NCI-H2081 treated with DMSO at 0.1 percent for 48 hours (cell line): ENCODE measurements at places on chromosomes 7 and 10.

- no peak for DNase-seq
These were observed 70.8 kb downstream of the TCF7L2 start for GRCh38 chr10:113020838-113021237.

- no peak for DNase-seq
These were observed 191.7 kb downstream of the CXCL12 start for GRCh38 chr10:44193166-44193565.

- no peak for DNase-seq
These were observed 110.7 kb upstream of the CARD11 start for GRCh38 chr7:3154317-3154716.

DNA sequence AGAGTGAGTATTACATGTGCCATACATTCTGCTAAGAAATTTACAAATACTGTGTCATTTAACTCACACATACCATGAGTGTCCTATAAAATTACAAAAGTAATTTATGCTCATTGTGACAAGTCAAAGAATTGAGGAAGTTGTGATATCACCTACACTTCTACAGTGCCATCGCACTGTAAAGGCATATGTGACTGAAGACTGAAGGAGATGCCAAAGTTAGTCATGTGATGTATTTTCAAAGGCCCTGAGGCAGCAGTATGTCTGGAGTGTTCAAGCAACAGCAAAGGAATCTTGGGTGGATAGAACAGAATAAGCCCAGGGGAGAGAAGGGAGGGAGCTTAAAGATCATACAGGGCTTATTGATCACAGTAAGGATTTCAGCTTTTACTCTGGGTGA, 176.8 kb downstream of the WNT2 start:
- DNase-seq = no peak

GRCh38 chr7:24158975-24159374, 125.0 kb upstream of the NPY start:
- DNase-seq = no peak

DNA sequence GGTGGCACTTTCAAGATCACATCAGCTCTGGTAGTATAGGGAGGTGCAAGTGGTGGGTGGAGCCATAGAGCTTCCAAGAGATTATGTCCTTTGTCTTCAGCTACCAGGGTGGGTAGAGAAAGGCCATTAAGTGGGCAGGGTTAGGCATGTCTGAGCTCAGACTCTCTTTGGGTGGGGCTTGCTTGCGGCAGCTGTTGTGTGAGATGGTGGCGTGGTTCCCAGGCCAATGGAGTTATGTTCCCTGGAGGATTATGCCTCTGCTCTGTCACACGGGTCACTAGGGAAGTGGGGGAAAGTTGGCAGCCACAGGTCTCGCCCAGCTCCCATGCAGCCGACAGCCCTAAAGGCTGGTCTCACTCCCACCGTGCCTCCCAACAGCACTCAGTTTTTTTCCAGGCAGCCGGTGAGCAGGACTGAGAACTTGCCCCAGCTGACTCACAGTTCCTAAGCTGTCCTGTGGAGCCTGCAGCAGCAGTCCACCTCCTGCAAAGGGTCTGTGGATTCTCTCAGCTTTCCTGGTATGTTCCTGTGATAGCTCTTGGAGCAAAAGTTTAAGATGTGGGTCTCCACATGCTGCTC, 459.0 kb downstream of the SH2D4B start:
- no peak for DNase-seq

DNA sequence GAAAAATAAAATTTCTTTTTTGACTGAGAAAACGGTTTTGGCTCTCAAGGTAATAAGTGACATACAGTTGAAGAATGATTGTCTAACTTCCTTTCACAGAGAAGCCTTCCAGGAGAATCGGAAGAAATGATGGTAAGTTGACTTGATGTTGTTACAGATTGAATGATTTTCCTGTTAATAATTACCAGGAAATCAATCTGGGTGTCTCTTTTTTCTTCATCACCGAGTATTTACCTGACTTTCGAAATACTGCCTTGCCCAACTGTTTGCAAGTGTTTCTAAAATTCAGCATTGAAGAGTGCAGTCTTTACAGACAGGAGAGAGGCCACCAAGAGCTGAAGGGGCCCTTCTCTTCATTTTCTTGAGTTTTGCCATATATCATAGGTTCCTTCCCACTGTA, 4.0 kb downstream of the ITIH2 start:
- DNase-seq = no peak

- no peak for DNase-seq
These were observed 127.3 kb downstream of the CAMK1D start for GRCh38 chr10:12476656-12477055.

DNA sequence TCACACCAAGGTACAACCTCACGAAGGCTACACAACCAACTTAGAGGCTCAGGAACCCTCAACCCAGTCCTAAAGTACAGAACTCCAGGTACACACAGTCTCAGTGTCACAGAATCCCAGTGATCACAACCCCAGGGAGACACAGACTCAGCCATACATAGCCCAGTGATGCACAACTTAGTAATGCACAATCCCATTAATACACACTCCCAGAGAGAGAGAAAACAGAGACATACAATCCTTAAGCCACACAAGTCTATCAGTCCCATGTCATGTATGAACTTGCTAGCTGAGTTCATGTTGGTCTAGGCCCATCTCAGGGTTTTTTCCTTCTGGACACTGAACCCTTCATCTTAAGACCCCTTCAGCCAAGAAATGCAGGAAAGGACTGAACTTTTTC, 4.6 kb downstream of the KCNIP2 start:
- no peak for DNase-seq

GRCh38 chr10:34596351-34596750, 218.7 kb downstream of the PARD3 start:
- DNase-seq = no peak

DNA sequence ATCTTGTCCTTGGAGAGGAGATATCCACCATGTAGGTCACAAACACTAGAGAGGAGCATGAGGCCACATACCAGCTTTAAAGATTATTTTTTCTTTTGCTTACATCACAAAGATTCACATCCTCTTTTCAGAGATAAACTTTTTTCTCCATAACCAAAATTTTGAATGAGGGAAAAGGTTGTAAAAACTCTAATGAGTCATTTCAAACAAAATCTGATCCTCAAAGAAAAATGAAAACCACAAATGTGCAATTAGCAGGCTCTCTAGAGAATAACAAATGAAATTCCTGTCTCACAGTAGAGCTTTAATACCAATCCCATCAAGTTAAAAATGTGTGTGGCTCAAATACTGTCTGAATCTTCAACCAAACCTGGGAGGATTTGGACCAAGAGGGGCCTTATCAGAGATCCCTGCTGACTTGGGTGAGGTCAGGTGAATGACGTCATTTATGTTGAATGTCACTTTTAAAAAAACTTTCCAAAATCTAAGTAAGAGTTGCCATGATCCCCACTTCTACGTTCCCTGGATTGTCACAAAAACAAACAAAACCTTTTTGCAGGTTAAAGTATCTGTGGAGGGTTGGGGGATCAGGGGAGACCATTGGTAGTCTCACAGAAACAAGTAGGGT, 261.5 kb upstream of the NPSR1 start:
- DNase-seq = no peak

GRCh38 chr7:37832194-37832593, 16.2 kb upstream of the NME8 start:
- peak; percentile 35 for DNase-seq

DNA sequence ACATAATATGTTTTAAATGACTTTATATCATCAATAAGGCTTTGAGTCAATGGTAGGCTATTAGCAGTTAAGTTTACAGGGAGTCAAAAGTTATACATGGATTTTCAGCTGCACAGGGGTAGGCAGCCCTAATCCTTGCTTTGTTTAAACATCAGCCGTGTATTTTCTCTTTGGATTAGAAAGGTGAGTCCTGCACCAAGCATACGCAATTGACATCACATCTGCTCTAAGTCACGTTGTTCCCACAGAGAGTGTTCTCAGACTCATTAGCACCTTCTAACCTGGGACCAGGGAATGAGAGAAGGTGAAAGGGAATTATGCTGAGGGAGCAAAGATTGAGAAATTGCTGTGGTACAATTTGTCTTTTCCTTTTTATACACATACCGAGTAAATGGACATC, 148.6 kb upstream of the ZNF804B start:
- DNase-seq = no peak

- peak; percentile 33 for DNase-seq
These were observed 1002.9 kb upstream of the KCND2 start for GRCh38 chr7:119270045-119270464.

DNA sequence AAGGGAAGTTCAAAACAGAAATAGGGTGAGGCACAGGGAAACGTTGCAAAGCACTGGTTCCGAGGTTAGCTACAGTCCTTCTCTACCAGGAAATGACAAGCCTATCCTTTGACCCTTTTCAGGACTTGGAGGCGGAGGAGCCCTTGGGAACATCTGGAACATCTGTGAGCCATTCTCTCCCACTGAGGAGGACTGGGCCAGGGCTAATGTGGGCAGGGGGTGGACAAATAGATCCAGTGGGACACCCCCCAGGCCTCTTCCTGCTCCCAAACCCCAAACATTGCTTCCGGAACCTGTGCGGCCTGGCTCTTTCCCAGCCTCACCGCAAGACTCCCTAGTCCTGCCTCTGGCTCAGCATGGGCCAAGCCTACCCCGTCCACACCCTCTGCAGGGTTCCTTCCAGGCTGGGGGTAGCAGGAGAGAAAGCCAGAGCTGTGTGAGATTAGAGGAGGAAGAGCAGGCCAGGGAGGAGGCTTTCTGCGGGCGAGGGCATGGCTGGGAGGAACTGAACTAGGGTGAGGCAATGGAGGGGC, 36.5 kb downstream of the GHRHR start:
- DNase-seq = no peak

DNA sequence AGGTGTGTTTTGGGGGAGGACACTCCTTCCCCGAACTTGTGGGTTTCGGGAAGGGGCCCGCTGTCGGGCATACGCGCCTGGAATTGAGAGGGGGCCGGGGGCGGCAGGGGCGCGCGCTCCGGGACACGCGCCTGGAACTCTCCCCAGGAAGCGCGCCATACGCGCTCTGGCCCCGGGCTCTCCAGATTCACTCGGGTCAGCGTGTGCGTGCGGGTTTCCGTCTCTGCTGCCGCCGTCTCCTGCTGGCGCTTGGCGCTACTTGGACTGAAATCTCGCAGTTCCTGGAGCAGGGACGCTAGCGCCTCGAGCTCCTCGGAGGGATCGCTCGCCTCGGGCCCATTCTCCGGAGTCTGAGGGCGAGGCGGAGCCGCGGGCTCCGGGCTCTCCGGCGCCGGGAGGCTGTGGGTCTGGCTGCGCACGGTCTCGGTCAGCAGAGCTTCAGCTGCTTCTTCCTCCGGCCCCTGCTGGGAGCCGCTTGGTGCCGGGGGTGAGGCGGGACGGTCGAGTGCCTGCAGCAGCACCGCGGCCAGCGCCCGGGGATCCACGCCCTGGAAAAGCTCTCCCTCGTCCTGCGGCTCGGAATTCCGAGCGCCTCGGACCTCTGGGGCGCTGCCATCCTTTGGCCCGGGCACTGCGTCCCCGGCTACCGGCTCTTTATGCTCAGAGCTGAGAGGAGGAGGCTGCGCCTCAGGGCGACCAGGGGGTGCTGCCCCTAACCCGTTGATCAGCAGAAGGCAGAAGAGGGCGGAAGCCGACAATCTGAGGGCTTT, 1.1 kb downstream of the VGF start:
- no peak for DNase-seq

GRCh38 chr7:18993933-18994668, 123.3 kb downstream of the TWIST1 start:
- no peak for DNase-seq

DNA sequence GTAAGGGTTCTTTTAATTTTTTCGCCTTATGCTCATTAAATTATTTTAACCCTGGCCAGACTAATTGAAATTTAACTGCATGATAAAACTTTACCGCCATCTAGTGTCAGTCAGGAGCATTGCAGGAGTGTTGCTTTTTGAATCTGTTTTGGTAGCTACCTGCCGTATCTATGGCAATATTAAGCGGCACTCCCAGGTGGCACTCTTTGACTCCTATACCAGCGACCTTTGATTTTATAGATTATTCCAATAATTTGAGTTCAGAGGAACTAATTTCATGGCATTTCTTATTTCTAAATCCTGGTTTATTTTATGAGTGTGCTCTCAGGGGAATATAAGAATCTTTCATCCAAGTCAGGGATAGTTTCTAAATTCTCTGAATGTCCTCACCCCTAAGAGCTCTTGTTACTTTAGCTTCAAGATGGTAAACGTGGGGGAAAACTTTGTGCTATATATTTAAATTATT, 198.9 kb downstream of the REEP3 start:
- DNase-seq = peak; percentile 51

GRCh38 chr10:79250259-79250658, 97.0 kb upstream of the PPIF start:
- DNase-seq = no peak

- DNase-seq = no peak
These were observed 26.1 kb downstream of the DMTF1 start for GRCh38 chr7:87178320-87178719.

DNA sequence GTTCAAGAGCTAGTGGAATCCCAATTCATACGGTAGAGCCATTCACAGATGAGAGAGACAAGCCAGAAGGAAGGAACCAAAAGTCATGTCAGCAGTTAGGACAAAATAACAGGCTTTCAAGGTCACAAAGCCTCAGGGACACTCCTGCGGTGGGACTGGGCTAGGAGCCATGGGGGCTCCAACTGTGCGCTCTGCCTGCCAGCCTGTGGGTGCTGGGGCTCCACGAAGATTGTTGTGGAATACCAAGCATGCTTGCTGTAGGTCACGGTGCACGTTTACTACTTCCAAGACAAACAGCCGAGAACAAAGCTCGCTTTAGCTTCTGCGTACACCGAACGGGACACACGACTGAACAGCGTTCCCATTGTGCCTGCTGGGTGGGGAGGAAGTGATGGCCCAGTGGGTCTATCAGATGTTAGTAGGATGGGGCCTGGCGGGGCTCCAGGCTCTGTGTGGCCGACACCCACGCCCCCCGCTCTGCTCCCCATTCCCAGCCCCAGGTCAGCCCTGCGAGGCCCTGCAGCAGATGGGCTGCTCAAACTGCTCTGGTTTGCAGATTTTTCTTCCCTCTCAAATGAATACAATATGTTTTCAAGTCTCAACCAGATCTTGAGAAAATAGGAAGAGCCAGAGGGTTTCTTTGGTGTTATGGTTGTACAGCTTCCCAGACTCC, 158.9 kb downstream of the EGFR start:
- DNase-seq = no peak

DNA sequence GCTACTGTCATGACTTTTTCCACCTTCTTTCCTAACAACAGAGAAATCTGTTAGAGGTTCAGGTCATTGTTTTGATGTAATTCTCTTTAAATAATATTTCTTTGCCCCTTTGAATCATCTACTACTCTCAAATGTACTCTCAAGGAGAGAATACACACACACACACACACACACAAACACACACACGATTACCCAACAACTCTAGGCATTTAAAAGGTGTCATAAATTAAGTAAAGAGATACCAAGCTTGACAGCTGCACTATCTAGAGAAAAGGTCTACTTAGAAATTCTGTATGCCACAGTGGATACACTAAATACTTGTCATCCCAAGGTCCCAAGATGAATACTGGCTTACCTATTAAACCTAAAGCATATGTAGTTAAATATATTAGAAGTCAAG, 4.8 kb downstream of the PANK1 start:
- DNase-seq = no peak
